Glutamatergic neuron (in vitro differentiated cells): ENCODE measurements at places on chromosomes 3 and 15. TPM values are rescaled to one million over a fixed set of nuclear protein-coding genes. Genes with fewer than 3 reads are reported as not detected.

DNA sequence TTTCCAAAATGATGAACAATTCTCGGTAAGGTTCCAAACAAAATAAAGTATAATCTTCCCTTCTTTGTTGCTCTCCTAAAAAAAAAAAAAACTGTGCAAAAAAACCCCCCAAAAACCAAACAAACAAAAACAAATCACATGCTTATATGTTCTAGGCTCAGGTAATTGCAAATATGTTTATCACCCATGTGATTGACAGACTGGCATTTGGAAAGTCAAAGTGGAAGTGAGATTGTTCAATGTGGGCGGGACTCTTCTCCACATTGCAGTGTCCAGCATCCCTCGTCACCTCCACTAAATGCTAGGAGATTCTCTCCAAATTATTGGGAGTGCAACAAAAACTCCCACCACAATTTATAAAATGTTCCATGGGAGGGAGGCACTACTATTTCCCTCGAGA lies 57.6 kb upstream of the CACNA1D start:
- no peak for DNase-seq

DNA sequence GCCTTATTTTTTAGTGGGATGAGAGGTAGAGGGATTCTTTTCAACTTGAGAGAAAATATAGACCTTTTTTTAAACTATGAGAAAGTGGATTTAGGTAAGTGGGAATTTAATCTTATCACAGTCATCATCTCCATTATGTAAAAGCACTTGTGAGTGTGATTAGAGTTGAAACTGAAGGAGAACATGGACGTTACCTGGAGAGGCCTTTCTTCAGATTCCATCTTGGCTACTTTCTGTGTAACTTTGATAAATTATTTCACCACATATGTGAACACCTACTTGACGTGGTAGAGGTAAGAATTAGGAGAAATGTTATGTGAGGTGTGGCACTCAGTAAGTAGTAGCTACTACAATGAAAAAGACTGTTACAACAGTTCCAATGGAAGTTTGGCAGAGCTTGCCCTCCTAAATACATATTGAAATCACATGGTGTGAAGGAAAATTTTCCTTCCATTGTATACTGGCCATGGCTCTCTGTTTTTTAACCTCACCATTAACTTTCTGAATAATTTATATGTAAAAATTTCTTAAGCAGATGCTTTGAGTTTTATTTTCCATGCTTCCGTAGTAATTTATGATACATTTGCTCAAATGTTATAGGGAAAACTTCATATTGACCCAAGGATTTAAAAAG lies 193.3 kb downstream of the FNDC3B start:
- DNase-seq: no peak

DNA sequence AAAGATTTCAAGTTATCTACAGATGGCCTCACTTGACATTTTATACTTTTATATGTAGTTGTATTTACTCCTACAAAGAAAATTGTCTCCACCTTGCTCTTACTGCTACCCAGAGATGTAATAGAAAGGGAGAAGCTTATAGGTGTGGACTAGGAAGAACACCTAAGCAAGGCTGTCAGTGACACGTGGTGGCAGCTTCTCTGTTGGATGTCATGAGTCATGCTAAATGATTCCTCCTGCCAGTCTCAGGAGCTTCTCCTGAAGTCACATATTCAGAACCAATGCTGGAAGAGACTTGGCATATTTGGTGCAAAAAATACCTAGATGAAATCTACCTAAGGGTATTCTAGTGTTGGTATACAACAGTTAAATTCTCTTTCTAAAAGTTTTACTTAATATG lies 184.7 kb downstream of the LRRC3B start:
- no peak for DNase-seq

DNA sequence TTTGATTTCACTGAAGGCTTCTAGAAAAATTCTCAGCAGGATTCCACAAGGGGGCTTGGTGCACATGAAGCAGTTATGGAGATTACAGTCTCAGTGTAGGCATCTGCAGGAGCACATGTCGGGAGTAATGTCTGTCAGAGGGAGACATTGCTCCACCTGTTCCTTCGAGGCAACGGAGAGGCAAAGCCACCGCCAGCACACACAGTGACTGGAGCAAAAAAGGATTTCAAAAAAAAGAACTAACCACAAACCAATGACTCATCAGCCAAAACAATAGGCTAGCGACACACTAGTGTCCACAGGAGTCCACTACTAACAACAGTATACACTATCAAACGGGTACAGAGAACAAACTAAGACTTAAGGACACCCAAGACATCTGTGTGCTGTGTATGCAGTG lies 68.9 kb downstream of the NPTN start:
- peak; percentile 18 for DNase-seq

DNA sequence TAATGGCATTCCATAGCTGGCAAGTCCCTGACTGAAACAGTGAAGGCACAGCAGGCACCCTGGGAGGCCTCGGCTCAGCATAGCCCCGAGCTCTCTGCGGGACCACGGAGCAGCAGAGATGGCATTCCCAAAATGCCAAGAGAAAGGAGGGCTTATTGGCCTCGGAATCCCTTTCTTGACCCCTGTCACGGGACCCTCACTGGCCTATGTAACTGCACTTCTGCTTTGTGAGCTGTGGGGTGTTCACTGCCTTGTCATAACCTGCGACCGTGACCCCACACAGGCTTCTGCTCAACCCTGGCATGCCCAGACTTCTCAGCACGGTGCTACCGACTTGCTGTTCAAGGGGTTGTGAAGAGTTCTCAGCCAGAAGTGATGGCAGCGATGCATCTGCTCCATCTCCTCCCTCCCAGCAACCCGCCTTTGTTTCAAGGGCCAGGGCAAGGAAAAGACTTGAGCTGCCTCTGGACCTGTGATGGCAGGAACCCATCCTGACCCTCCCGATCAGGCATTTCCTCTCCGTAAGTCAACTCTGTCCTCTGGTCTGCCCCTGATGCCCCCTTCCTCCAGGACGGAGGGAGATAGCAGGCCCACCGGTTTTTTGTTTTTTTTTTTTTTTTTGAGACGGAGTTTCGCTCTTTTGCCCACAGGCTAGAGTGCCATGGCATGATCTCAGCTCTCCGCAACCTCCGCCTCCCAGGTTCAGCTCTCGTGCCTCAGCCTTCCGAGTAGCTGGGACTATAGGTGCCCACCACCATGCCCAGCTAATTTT lies 30.5 kb downstream of the EHD4 start:
- no peak for DNase-seq

DNA sequence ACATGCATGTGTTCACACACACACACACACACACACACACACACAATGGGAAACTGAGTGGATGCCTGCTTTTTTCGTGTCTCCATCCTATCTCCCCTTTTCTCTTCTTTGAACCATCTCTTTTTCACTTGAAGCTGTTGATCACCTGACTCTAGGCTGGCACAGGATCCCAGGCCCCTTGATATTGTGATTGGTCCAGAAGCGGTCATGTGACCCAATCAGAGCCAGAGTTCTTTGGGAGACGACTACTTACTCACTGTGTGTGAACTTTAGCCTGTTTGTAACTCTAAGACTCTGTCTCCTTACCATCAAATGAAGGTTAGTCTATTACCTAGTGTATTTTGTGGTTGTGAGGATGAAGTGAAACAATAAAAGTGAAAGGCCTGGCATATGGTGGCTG lies 172.9 kb downstream of the ADAMTS9 start:
- DNase-seq: no peak

GRCh38 chr3:103629391-103629790 lies 1194.6 kb downstream of the ZPLD1 start:
- no peak for DNase-seq

Gene SLC22A14
- 0.93 TPM for total RNA-seq
